ENCODE measurements at places on chromosomes 13 and 19. TPM values are rescaled to one million over a fixed set of nuclear protein-coding genes. Genes with fewer than 3 reads are reported as not detected.

Gene TNFSF13B
- not detected for total RNA-seq

Gene TEX26
- total RNA-seq = not detected

Gene FUT1
- 0.03 TPM for total RNA-seq

Gene PTH2
- total RNA-seq = not detected

Gene PAF1
- 71.6 TPM for total RNA-seq

Gene LRP3
- total RNA-seq = 57.4 TPM

Gene SHISA2
- total RNA-seq = not detected

Gene ADGRE3
- not detected for total RNA-seq

Data from A549 treated with GW870086 at 1 μM for 4 hours (cell line).